ENCODE measurements at places on chromosomes 2 and 18. TPM values are rescaled to one million over a fixed set of nuclear protein-coding genes. Genes with fewer than 3 reads are reported as not detected.
A peak's percentile ranks its signal among the peaks of the same experiment; 100 is the strongest.

DNA sequence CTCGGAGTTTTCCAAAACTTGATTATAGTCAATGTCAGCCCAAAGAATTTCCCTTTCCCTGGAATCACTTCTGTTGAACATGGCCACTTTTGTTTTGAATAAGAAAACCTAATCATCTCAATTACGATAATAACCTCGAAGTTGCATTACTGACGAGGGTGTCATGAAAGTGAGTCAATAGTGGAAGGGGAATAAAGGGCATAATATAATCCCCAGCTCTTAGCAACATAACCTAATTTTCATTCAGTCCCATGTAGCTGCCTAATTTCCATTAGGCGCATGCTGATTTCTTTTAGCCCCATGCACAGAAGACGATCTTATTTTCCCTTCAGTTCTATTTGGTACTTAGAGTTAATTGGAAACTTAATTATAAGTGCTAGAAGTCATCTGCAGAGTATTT lies 51.1 kb upstream of the RAPH1 start:
- no peak for DNase-seq

- no peak for DNase-seq
Observed at GRCh38 chr2:64437883-64438282, 16.1 kb upstream of the LGALSL start.

GRCh38 chr18:9017905-9018227 lies 84.6 kb upstream of the NDUFV2 start:
- DNase-seq = no peak

DNA sequence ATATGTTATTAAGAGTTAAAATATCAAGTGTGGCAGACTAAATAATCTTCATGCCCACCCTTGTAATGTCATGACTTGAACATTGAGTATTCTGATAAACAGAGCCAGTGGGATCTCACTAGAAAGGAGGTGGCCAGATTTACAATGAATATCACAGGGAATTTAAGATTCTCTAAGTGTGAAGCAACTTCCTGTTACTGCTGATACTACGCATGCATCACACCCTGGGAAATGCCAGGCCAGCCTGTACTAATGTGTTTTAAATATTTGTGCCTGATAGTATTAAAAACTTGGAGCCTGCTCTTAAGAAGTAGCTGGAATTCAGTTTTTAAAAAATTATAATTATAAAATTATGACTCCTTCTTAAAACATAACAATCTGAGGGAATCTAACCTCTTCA lies 148.3 kb downstream of the LAMA3 start:
- peak; percentile 59 for DNase-seq

DNA sequence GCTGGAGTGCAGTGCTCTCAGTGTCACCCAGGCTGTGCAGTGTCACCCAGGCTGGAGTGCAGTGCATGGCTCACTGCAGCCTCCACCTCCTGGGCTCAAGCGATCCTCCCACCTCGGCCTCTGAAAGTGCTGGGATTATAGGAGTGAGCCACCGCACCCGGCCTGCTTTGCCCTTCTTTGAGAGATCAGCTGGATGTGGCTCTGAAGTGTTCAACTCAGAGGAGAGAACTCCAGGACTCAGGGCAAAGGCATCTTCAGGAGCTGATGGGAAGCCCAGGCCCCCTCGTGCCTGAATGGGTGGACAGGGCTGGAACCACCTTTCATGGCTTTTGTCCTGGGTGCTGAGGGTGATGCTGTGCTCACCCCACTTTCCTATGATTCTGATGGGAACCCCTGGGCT lies 52.0 kb upstream of the HAAO start:
- no peak for DNase-seq

DNA sequence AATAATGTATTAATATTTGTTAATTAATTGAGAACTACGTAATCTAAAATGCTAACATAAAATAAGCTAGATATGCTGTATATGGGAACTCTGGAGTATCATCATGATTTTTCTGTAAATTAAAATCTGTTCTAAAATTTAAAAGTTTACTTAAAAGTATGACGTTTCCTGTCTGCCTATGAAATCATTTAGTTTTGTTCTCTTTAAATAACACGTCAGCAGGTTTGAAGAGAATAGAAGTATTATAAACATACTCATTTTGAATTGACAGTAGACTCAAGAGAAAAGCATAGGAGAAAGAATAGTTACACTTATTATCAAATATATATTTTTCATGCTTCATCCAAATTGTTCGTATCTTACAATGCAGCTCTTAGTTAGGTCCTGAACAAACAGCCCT lies 19.1 kb upstream of the ZNF804A start:
- no peak for DNase-seq

DNA sequence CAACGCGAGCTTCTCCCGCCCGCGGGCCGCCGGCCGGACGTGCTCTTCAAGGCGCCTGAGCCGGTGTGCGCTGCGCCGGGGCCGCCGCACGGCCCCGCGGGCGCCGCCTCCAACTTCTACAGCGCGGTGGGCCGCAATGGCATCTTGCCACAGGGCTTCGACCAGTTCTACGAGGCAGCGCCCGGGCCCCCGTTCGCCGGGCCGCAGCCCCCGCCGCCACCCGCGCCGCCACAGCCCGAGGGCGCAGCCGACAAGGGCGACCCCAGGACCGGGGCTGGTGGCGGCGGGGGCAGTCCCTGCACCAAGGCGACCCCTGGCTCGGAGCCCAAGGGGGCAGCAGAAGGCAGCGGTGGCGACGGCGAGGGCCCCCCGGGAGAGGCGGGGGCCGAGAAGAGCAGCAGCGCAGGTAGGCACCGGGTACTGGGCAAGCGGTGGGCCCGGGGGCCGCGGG lies 676 bp downstream of the HOXD11 start:
- no peak for DNase-seq

GRCh38 chr18:59820663-59821062 lies 79.1 kb upstream of the PMAIP1 start:
- DNase-seq = no peak

DNA sequence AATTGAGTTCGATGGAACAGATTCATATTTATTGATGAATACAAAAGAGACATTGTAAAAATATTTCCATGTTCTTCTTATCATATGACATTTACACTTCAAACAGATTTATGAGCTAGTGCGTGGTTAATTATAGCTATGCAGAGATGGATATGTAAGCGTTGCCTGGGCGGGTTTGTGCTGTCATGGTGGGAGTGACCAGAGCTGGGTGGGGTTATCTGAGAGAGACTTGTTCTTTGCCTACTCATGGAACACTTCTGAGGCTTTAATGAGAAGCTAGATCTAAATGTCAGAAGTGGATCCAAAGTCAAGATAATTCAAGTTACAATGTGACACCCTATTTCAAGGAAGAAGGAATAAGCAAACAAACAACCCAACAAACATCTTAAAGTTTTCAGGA lies 162.3 kb upstream of the ZEB2 start:
- no peak for DNase-seq

CNNM3 gene
- total RNA-seq = 9.1 TPM

OTOS gene
- not detected for total RNA-seq

CDH2 gene
- total RNA-seq = 14.6 TPM

POTEI gene
- not detected for total RNA-seq

C2orf42 gene
- total RNA-seq = 17.6 TPM

SPP2 gene
- not detected for total RNA-seq

MPP4 gene
- not detected for total RNA-seq

ZNF521 gene
- not detected for total RNA-seq

NCK2 gene
- total RNA-seq = 35.3 TPM

SLC14A1 gene
- not detected for total RNA-seq

NCL gene
- total RNA-seq = 778 TPM

All from MCF 10A (cell line).